ENCODE measurements at places on chromosomes 3 and 15.

- no peak for DNase-seq
Measured at GRCh38 chr3:62372621-62373041, 719 bp downstream of the FEZF2 start.

GRCh38 chr15:66535056-66535455, 29.9 kb downstream of the ZWILCH start:
- no peak for DNase-seq

- DNase-seq: no peak
Measured at GRCh38 chr3:175308097-175308496, 449.0 kb downstream of the NAALADL2 start.

GRCh38 chr3:195929452-195929851, 21.1 kb upstream of the TNK2 start:
- no peak for DNase-seq

DNA sequence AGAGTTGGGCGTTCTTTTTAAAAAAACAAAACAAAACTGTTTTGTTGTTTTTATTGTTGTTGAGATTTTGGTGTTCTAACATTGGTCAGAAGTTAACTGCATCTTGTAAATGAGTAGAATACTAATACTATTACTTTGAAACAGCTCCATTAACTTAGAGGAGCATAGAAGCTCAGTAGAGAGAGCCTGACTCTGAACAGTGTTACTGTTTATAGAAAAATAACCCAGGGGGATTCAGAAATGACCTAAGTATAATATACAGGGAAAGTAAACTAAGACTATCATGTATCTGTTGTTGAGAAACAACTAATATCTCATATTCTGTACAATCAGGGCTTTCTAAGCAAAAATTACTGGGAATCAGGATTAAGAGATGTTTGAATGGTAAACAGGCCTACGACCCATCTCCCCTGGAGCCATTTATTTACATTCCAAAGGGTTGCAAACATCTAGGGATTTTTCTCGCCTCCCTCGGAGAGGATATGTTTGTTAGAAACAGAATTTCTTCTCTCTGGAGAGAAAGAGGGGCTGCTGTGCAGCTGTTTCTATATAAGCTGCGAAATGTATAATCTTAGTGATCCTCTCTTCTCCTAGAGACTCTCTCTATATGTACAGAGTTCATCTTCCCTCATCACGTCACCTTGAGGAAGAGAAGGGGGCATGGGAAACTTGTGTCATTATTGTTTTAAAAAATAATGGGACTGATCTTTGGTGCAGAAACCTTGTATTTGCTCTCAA, 827.5 kb upstream of the DPPA4 start:
- no peak for DNase-seq

- no peak for DNase-seq
Measured at GRCh38 chr15:84983294-84983693, 1.6 kb downstream of the PDE8A start.

DNA sequence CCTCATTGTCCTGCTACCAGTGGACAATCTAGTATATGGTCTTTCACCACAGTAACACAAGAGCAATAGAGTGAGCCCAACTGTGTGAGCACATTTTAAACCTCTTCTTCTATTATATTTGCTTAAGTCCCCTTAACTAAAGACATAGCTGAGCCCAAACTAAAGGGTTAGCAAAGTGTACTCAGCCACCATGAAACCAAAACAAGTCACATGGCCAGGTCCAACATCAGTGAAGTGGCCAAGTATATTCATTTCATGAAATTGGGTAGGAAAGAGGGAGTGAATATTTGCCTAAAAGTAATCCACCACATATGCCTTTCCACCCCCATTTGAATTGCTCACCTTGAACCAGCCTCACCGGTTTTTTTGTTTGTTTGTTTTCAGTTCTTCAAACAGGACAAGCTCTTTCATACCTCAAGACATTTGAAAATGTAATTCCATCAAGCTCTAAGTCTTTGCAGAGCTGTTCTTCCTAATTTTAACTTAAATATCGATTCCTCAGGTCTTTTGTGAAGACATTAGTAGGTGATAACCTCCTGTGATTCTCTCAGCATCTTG, 327.0 kb upstream of the SEMA6D start:
- DNase-seq: no peak

DNA sequence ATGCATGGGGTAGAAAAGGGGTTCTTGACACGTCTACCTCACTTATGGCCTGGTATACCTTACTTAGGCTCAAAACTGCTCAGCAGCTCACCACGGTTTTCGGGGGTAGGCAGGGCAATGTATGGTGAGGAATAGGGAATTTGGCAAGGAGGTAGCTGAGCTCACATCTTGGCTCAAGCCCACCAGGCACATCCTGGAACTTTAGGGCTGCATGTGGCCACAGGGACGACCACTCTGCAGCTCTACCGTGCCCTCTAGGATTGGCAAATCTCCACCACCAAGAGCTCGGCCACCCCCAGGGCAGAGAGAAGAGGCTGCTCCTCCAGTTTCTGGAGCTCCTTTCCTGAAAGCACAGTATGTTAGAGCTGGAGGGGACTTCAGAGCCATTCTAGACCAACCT, 69.7 kb downstream of the MRPL46 start:
- no peak for DNase-seq

GRCh38 chr3:9019259-9019961, 56.1 kb upstream of the RAD18 start:
- DNase-seq: no peak

GRCh38 chr15:96882121-96882772, 551.7 kb downstream of the NR2F2 start:
- no peak for DNase-seq

GRCh38 chr3:129605203-129605921, 1.1 kb downstream of the PLXND1 start:
- DNase-seq: peak; percentile 63

DNA sequence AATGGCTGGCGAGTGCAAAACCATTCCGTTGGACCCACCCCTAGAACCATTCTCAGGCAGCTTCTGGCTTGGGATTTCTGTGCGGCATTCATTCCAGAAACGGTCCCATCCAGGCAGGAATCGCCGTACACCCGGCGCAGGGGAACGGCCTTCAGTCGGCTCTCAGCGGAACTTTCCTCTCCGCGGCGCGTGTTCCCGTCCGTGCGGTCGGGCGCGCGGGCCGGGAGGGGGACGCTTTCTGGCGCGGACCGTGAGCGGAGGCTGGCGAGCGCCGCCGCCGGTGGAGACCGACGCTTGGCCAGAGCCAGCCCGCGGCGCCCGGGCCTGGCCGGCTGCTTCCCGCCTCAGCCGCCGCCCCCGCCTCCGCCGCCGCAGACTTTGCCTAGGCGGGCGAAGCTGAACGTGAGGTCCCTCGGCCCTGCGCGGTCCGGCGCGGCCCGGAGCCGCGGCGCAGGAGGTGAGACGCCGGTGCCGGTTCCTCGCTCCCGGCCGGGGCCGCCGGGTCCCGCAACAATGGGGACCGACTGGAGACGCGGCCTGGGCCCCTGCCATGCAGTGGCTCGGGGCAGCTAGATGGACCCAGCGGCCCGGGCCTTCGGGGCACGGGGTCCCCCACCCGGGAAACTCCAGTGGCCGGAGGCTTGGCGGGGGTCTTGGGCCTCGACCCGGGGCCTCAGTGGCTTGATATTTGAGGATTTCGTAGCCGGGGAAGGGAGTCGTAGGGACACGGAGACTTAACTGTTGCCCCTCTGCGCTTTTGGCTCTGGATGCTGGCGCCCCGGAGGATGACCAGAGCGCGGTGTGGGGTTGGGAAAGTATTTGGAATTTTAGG, at the start of gene RAD54L2:
Gene RAD54L2, plus strand, starts transcription at position 261 of the 832 bp plus-strand sequence. CDS start 51,702 bp downstream, outside the sequence.
- DNase-seq: peak; percentile 81

GRCh38 chr15:27563765-27564370, 535.2 kb downstream of the OCA2 start:
- no peak for DNase-seq

DNA sequence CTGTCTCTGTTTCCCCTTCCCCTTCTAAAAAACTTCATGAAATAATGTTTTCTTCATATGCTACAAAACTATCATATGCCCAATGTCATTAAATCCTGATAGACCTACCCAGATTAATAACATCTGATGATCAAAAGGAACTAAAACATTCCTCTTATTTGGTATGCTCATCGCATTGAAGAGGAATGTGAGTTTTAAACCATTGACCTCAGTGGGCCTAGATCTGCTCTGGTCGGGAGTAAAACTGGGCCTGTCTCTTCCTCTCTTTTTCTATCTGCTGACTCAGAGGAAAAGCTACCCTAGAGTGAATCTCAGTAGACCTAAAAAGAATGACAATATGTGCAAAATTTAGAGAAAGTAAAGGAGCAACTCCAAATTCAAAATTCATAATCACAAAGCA, 275.8 kb downstream of the SATB1 start:
- DNase-seq: peak; percentile 8

DNA sequence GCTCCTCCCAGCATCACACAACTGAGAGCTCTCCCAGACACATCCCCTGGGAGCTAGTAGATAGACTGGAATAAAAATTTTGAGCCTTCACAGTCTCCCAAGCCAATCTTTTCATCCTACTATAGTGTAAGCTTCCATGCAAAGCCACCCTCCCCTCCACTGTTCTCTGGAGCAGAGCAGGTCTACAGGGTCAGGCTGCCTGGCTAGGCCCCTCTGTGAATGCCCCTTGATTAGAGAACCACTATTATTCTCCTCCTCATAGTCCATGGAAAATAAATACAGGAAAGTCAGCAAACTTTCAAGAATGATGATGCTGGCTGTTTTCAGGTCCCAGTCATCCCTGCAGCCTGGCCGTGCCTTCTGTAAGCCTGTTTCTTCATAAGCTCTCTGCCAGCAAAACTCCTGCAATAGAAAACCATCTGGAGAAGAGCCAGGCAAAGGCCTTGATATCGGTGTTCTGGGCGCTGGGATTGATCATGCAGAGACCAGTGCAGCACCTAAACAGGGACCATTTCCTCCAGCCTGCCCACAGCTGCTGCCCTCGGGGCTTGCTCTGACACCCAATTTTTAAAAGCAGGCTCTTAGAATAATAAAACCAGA, 51.7 kb downstream of the CRYGS start:
- DNase-seq: no peak

DNA sequence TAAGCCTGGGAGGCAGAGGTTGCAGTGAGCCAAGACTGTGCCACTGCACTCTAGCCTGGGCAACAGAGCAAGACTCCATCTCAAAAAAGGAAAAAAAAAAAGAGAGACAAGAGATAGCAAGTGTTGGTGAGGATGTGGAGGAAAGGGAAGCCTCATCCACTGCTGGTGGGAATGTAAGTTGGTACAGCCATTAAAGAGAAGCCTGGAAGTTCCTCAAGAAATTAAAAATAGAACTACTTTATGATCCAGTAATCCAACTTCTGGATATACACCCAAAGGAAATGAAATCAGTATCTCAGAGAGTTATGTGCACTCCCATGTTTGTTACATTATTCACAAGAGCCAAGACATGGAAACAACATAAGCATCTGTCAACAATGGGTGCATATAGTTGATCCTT, 14.9 kb downstream of the PYGO1 start:
- no peak for DNase-seq

DNA sequence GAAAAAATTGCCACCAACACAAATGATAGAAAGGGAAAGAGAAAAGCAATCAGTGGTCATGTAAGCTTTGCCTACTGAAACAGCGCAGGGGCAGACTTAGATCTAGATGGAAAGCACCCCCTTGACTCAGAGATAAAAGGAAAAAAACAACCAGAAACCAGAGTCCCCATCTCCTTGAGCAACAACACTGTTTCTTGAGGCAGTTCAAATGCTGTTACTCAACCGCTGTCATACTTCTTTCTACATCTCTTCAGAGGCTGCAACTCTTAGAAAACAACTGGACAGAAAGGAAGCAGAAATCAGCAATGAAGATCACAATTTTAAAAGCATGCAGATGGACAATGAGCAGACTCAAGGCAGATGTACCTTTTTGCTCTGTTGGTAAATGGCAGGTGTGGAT, 36.5 kb downstream of the FSIP1 start:
- DNase-seq: no peak

DNA sequence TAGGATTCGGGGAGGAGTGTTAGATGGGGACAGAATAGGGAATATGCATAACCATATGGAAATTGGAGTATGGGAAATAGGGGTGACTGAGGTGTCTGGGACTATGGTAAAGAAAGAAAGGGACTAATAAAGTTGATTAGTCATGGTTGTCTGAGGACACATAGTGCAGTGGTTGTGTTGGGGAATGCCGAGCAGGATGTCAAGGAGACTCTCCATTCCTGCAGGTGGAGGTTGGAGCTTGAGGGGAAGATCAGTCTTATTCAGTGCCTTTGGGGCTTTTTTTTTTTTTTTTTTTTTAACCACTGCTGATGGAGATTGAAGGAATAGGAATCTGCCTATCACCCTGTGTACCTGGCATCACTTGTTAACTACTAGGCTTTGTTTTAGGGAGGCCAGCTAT, 10.8 kb downstream of the NMD3 start:
- no peak for DNase-seq

- no peak for DNase-seq
Measured at GRCh38 chr3:3110299-3110630, at the start of gene IL5RA. IL5RA (minus strand) TSS chr3:3110374; CDS start chr3:3104984, 5,390 bp downstream.

GRCh38 chr3:186483611-186484340, 60.4 kb downstream of the CRYGS start:
- peak; percentile 44 for DNase-seq

- no peak for DNase-seq
Measured at GRCh38 chr3:31392568-31392967, 140.2 kb upstream of the STT3B start.

- DNase-seq: peak; percentile 17
Measured at GRCh38 chr3:43727930-43728329, 37.2 kb downstream of the ABHD5 start.

GRCh38 chr3:27724459-27725197, 2.5 kb upstream of the EOMES start:
- DNase-seq: no peak

DNA sequence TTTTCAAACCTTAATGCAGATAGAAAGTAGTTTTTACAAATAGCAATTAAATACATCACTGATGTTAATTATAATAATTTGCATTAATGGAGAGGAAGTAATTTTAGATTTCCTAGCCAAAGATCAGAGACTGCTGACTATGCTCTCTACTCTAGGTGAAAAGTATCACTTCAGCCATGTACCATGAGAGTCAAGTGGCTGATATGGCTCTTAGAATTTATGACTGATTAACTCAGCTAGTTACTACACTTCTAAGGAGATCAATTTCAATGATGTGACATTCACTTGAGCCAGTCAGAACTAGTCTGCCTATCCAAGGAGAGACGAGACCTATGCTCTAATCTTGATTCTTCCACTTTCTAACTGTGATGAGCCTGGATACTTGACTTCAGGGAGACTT, 405.7 kb upstream of the RORA start:
- DNase-seq: no peak

- DNase-seq: peak; percentile 71
Measured at GRCh38 chr3:195441476-195441991, 1.3 kb downstream of the ACAP2 start.

DNA sequence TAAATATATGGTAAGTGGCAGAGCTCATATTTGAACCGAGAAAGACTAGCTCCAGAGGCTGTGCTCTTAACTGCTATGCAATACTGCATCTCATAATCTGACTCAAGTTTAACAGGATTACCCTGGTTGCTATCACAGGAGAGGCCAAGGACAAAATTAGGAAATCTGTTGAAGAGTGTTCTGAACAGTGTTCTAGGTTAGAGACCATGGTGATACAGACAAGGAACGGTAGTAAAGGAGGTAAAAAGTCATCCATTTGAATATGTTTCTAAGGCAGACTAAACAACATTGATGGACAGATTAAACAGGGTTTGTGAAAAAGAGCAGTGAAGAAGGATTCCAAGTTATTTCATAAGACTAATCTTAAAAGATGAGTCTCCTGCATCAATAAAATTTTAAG, 22.1 kb downstream of the PLOD2 start:
- DNase-seq: no peak

Measured in EH (cell line).